A549 treated with AZD2906 at 1 μM for 4 hours (cell line): ENCODE measurements at places on chromosomes 2 and 18. TPM values are rescaled to one million over a fixed set of nuclear protein-coding genes. Genes with fewer than 3 reads are reported as not detected.

Gene CROCC2
- total RNA-seq, result not detected in 5 replicates

Gene LRP1B
- total RNA-seq, result 0.01 TPM in 3 of 5 replicates, not detected in the others

Gene PFN4
- 1.4 to 2.5 TPM (median 1.7 TPM) in 5 replicates for total RNA-seq

Gene EIF2AK3
- total RNA-seq, result 34.3 to 52.5 TPM (median 43.5 TPM) in 5 replicates

Gene SP140
- total RNA-seq, result 0.14 TPM in 1 of 5 replicates, not detected in the others

Gene LAMA1
- 0.06 to 0.16 TPM (median 0.09 TPM) in 5 replicates for total RNA-seq

Gene ABCB11
- total RNA-seq, result 0.01 to 0.06 TPM (median 0.02 TPM) in 5 replicates

Gene CAPN14
- total RNA-seq, result 0.01 to 0.04 TPM (median 0.03 TPM) in 5 replicates

Gene FAP
- 0.08 to 0.11 TPM (median 0.09 TPM) in 3 of 5 replicates, not detected in the others for total RNA-seq
